ENCODE measurements at places on chromosomes 7 and 10.

DNA sequence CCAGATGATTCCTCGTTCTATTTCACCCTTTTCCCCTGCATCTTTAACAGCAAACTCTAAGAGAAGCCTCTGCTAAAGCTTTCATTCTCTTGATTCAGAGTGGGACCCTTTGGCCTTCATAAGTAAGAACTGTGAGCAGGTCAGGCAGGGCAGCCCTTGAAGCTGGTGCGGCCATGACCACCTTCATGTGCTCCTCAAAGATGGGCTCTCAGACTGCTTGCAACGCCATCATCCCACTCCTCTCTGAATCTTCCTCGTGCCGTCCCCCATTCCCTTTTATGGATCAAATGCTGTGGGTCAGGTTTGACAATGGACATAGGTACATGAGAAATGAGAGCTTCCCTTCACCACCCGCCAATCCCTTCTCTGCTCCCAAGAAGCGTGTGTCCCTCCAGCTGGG, 207.4 kb downstream of the TCF7L2 start:
- no peaks in the 10 kb centered on the region for H3K27me3 ChIP-seq
- no peak for DNase-seq
- no peak overlapping the region for H3K27ac ChIP-seq
- H3K4me1 ChIP-seq = no peaks in the 10 kb centered on the region

DNA sequence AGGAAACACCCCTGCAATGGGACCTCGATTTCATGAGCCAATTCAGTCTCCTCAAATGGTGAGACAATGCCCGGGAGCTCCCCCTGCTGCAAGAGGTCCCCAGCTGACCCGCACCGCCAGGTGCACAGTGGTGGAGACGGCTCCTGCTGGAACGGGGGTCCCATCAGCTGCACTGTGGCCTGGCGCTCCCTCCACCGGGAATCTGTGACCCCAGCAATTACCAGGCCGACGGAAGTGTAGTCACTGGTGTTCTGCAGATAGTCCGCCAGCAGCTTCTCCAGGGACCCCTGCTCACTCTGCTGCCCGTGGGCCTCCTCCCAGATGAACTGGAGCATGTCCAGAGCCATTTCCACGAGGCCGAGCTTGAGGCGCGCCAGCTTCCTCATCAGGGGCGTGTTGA, 64.9 kb upstream of the NKX6-2 start:
- no peak overlapping the region for H3K27ac ChIP-seq
- no peaks in the 10 kb centered on the region for H3K36me3 ChIP-seq
- no peak overlapping the region for H3K4me3 ChIP-seq
- H3K4me1 ChIP-seq = no peaks in the 10 kb centered on the region
- H3K27me3 ChIP-seq = peaks cover 38% of the 10 kb centered on the region
- DNase-seq = no peak

- H3K4me3 ChIP-seq = no peak overlapping the region
- no peaks in the 10 kb centered on the region for H3K27me3 ChIP-seq
- no peak overlapping the region for H3K27ac ChIP-seq
- no peaks in the 10 kb centered on the region for H3K4me1 ChIP-seq
- H3K36me3 ChIP-seq = no peaks in the 10 kb centered on the region
Observed at GRCh38 chr10:58362027-58362789, 23.0 kb upstream of the TFAM start.

- no peaks in the 10 kb centered on the region for H3K27me3 ChIP-seq
- H3K36me3 ChIP-seq = no peaks in the 10 kb centered on the region
- no peak overlapping the region for H3K27ac ChIP-seq
- no peaks in the 10 kb centered on the region for H3K4me1 ChIP-seq
- DNase-seq = no peak
- H3K4me3 ChIP-seq = no peak overlapping the region
Observed at GRCh38 chr7:127474457-127474856, 81.9 kb upstream of the ZNF800 start.

GRCh38 chr7:158550886-158551452, 36.7 kb downstream of the PTPRN2 start:
- no peaks in the 10 kb centered on the region for H3K27me3 ChIP-seq
- H3K36me3 ChIP-seq = no peaks in the 10 kb centered on the region
- DNase-seq = no peak

GRCh38 chr7:146375170-146375569, 258.6 kb downstream of the CNTNAP2 start:
- H3K4me3 ChIP-seq = no peak overlapping the region
- DNase-seq = no peak
- H3K4me1 ChIP-seq = no peaks in the 10 kb centered on the region
- H3K27me3 ChIP-seq = no peaks in the 10 kb centered on the region

- DNase-seq = no peak
- no peaks in the 10 kb centered on the region for H3K27me3 ChIP-seq
- no peak overlapping the region for H3K4me3 ChIP-seq
- H3K27ac ChIP-seq = no peak overlapping the region
Observed at GRCh38 chr10:1559311-1559710, 178.0 kb downstream of the ADARB2 start.

GRCh38 chr7:22668971-22669401, 58.0 kb upstream of the IL6 start:
- no peaks in the 10 kb centered on the region for H3K4me1 ChIP-seq
- H3K27ac ChIP-seq = no peak overlapping the region
- no peak overlapping the region for H3K4me3 ChIP-seq

DNA sequence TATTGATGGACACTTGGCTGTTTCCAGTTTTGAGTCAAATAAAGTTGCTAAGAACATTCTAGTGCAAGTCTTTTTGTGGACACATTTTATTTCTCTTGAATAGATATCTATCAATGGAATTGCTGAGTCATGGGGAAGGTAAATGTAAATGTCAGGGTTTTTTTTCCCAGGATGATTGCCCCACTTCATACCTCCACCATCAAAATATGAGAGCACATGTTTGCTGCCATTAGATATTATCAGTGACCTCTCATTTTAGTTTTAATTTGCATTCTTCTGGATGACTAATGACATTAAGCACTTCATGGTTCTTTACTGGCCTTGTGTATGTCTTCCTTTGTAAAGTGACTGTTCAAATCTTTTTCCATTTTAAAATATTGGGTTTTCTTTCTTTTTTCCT, 45.7 kb downstream of the PAPSS2 start:
- H3K27ac ChIP-seq = no peak overlapping the region
- no peak overlapping the region for H3K4me3 ChIP-seq
- H3K27me3 ChIP-seq = no peaks in the 10 kb centered on the region
- H3K36me3 ChIP-seq = no peaks in the 10 kb centered on the region
- no peaks in the 10 kb centered on the region for H3K4me1 ChIP-seq

DNA sequence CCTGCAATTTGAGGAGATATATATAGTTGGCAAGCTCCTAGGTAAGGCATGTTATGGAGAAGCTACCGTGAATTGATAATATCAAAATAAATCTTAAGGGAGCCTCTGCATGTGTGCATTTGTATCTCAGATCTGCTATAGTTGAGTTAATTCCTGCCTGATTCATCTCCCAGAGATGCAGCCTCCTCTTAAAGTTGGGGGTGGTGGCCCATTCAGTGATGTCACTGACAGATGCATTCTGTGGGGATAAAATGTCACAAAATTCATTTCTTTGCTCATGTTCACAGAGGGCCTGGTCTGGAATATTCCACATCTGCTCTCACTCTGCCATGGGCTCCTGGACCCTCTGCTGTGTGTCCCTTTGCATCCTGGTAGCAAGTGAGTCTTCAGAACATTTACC, 185.8 kb upstream of the PRSS1 start:
- no peaks in the 10 kb centered on the region for H3K4me1 ChIP-seq
- DNase-seq = no peak
- H3K27ac ChIP-seq = no peak overlapping the region
- H3K36me3 ChIP-seq = no peaks in the 10 kb centered on the region

- H3K4me3 ChIP-seq = no peak overlapping the region
- no peak overlapping the region for H3K27ac ChIP-seq
- no peaks in the 10 kb centered on the region for H3K27me3 ChIP-seq
- no peaks in the 10 kb centered on the region for H3K36me3 ChIP-seq
Observed at GRCh38 chr7:157515342-157516041, 178.7 kb downstream of the DNAJB6 start.

GRCh38 chr7:148828965-148829364, 55.1 kb downstream of the EZH2 start:
- DNase-seq = no peak
- no peaks in the 10 kb centered on the region for H3K4me1 ChIP-seq
- no peaks in the 10 kb centered on the region for H3K27me3 ChIP-seq
- no peak overlapping the region for H3K4me3 ChIP-seq

DNA sequence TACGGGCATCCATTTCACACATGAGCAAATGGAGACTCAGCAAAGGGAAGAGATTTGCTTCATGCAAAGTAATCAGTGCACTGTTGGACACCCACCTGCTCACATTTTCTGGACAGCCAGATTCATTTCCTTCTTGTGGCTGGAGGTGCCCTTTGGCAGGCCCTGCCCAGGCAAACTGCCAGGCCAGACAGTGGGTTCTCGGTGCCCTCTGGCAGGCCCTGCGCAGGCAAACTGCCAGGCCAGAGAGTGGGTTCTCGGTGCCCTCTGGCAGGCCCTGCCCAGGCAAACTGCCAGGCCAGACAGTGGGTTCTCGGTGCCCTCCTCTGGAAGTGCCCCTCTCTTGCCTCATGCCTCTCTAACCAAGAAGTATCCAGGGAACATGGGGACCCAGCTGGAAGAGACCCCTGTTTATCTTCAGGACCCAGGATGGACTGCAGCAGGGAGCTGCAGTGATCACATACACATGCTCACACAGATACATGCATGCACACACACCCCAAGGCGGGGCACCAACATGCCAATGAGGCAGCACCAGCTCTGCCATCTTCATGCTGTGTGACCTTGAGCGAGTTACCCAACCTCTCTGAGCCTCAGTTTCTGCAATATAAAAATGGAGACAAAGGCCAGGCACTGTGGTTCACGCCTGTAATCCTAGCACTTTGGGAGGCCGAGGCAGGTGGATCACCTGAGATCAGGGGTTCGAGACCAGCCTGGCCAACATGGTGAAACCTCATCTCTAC, 67.1 kb downstream of the OAT start:
- H3K4me3 ChIP-seq = no peak overlapping the region
- no peaks in the 10 kb centered on the region for H3K4me1 ChIP-seq
- no peak for DNase-seq
- H3K36me3 ChIP-seq = no peaks in the 10 kb centered on the region

GRCh38 chr10:59513558-59513957, 151.2 kb upstream of the FAM13C start:
- H3K4me3 ChIP-seq = no peak overlapping the region
- no peaks in the 10 kb centered on the region for H3K27me3 ChIP-seq
- H3K36me3 ChIP-seq = no peaks in the 10 kb centered on the region
- DNase-seq = no peak

- H3K27ac ChIP-seq = no peak overlapping the region
- DNase-seq = no peak
- H3K27me3 ChIP-seq = no peaks in the 10 kb centered on the region
- H3K4me3 ChIP-seq = no peak overlapping the region
- H3K4me1 ChIP-seq = no peaks in the 10 kb centered on the region
Observed at GRCh38 chr7:3446786-3447185, 145.7 kb downstream of the SDK1 start.

GRCh38 chr7:87021285-87021684, 38.2 kb downstream of the ELAPOR2 start:
- DNase-seq = no peak
- no peaks in the 10 kb centered on the region for H3K27me3 ChIP-seq
- H3K4me1 ChIP-seq = no peaks in the 10 kb centered on the region
- no peak overlapping the region for H3K27ac ChIP-seq
- no peaks in the 10 kb centered on the region for H3K36me3 ChIP-seq

- no peaks in the 10 kb centered on the region for H3K4me1 ChIP-seq
- H3K4me3 ChIP-seq = no peak overlapping the region
- DNase-seq = no peak
- no peaks in the 10 kb centered on the region for H3K27me3 ChIP-seq
- no peaks in the 10 kb centered on the region for H3K36me3 ChIP-seq
Observed at GRCh38 chr10:132096223-132096622, 30.5 kb downstream of the JAKMIP3 start.

- no peaks in the 10 kb centered on the region for H3K4me1 ChIP-seq
- no peak overlapping the region for H3K27ac ChIP-seq
- no peak overlapping the region for H3K4me3 ChIP-seq
- H3K27me3 ChIP-seq = no peaks in the 10 kb centered on the region
- no peak for DNase-seq
- no peaks in the 10 kb centered on the region for H3K36me3 ChIP-seq
Observed at GRCh38 chr7:108088729-108089128, 41.4 kb downstream of the LAMB4 start.

GRCh38 chr7:74053589-74054186, 25.7 kb downstream of the ELN start:
- DNase-seq = no peak
- no peaks in the 10 kb centered on the region for H3K36me3 ChIP-seq
- no peaks in the 10 kb centered on the region for H3K27me3 ChIP-seq
- no peak overlapping the region for H3K4me3 ChIP-seq
- no peak overlapping the region for H3K27ac ChIP-seq
- H3K4me1 ChIP-seq = no peaks in the 10 kb centered on the region

- no peaks in the 10 kb centered on the region for H3K36me3 ChIP-seq
- H3K27ac ChIP-seq = no peak overlapping the region
- no peak for DNase-seq
- H3K4me3 ChIP-seq = no peak overlapping the region
- no peaks in the 10 kb centered on the region for H3K27me3 ChIP-seq
- H3K4me1 ChIP-seq = no peaks in the 10 kb centered on the region
Observed at GRCh38 chr7:78185149-78185745, 386.7 kb downstream of the PHTF2 start.

DNA sequence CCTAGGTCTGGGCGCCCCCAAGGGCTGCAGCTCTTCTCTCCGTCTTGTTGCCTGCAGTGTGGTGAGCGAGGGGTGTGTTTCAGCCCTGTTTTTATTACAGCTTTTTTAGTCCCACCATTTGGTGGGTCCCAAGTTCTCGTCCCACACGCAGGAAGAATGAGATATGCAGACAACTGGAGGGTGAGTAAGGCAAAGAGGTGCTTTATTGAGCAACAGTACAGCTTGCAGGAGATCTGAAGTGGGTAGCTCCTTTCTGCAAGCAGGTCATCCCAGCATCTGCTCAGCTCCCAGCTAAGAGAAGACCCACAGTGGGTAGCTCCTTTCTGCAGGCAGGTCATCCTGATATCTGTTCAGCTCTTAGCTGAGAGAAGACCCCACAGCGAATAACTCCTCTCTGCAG, 28.2 kb downstream of the C10orf67 start:
- H3K27ac ChIP-seq = no peak overlapping the region
- no peak for DNase-seq
- H3K27me3 ChIP-seq = no peaks in the 10 kb centered on the region
- no peaks in the 10 kb centered on the region for H3K36me3 ChIP-seq

GRCh38 chr7:155219154-155219531, 78.5 kb upstream of the INSIG1 start:
- peaks cover 5% of the 10 kb centered on the region for H3K4me1 ChIP-seq
- no peaks in the 10 kb centered on the region for H3K36me3 ChIP-seq
- H3K4me3 ChIP-seq = no peak overlapping the region
- no peak overlapping the region for H3K27ac ChIP-seq
- DNase-seq = no peak
- peaks cover 12% of the 10 kb centered on the region for H3K27me3 ChIP-seq

- H3K36me3 ChIP-seq = no peaks in the 10 kb centered on the region
- no peaks in the 10 kb centered on the region for H3K27me3 ChIP-seq
- H3K27ac ChIP-seq = no peak overlapping the region
- no peaks in the 10 kb centered on the region for H3K4me1 ChIP-seq
Observed at GRCh38 chr7:138396251-138397070, 63.6 kb upstream of the TRIM24 start.
